ENCODE measurements at places on chromosomes 3 and 15.
A peak's percentile ranks its signal among the peaks of the same experiment; 100 is the strongest.

GRCh38 chr3:10758304-10759037 lies 57.6 kb upstream of the SLC6A11 start:
- DNase-seq, result peak; percentile 60

DNA sequence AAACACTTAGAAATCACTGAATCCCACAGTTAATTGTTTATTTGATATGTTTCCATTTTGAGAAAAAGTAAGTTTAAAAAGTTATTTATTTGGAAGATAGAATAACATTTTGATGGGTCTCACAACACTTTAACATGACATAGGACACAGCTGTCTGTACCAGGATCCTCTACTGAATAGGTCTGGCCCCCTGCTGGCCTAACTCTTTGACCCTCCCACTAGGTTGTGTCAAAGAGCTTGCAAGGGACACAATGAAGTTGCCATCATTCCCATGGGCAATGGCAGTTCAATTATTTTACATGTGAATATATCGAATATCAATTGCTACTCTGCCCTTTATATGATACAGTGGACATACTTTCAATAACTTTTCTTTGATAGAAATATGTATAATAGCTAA lies 138.9 kb downstream of the EPHA3 start:
- DNase-seq, result no peak

GRCh38 chr15:64525828-64526530 lies 65.6 kb downstream of the ZNF609 start:
- no peak for DNase-seq

- no peak for DNase-seq
Measured at GRCh38 chr3:126194713-126195305, 14.4 kb upstream of the ALDH1L1 start.
